T-cell (primary cell): ENCODE measurements at places on chromosomes 6 and 20. TPM values are rescaled to one million over a fixed set of nuclear protein-coding genes. Genes with fewer than 3 reads are reported as not detected.

DNA sequence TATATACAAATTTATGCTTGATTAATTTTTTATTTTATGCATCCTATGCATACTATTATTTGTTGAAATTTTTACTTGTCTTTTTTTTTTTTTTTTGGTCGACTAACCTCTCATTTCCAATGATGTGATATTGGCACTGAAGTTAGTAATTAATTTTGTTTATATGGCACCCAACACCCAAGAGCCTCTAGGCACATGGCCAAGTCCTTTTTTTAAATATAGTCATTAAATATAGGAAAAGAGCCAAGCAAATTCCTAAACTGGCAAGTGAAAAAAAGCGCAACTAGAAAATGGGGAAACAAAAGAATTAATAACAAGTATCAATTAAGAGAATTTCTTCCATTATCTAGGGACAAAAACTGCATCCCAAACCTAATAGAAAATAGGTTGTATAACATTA lies 85.5 kb upstream of the HS3ST5 start:
- no peak for DNase-seq
- no peaks in the 10 kb centered on the region for H3K27me3 ChIP-seq
- H3K36me3 ChIP-seq, result no peaks in the 10 kb centered on the region
- H3K4me1 ChIP-seq, result no peaks in the 10 kb centered on the region

- no peaks in the 10 kb centered on the region for H3K27me3 ChIP-seq
- H3K27ac ChIP-seq, result no peak overlapping the region
- H3K4me3 ChIP-seq, result no peak overlapping the region
- no peaks in the 10 kb centered on the region for H3K4me1 ChIP-seq
Observed at GRCh38 chr20:7930343-7930742, 9.9 kb downstream of the HAO1 start.

HEY2 gene
- not detected for total RNA-seq

ATP6V1G2 gene
- total RNA-seq, result 3.4 TPM

DNA sequence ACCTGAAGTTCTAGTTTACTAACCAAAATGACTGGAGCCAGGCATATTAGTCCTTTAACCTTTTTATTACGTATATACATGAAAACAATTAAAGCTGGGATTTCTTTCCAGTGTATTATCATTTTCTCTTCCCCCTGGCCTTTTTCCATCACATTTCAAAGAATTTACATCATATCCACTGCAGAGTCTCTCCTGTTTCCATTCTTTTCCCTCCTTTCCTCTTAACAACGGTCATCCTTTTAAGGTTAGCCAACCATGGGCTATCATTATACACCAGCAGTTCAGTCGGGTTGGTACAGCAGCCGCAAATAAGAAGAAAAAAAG lies 104.6 kb downstream of the TFAP2A start:
- H3K36me3 ChIP-seq, result no peaks in the 10 kb centered on the region
- H3K4me1 ChIP-seq, result no peaks in the 10 kb centered on the region
- no peak overlapping the region for H3K4me3 ChIP-seq

DNA sequence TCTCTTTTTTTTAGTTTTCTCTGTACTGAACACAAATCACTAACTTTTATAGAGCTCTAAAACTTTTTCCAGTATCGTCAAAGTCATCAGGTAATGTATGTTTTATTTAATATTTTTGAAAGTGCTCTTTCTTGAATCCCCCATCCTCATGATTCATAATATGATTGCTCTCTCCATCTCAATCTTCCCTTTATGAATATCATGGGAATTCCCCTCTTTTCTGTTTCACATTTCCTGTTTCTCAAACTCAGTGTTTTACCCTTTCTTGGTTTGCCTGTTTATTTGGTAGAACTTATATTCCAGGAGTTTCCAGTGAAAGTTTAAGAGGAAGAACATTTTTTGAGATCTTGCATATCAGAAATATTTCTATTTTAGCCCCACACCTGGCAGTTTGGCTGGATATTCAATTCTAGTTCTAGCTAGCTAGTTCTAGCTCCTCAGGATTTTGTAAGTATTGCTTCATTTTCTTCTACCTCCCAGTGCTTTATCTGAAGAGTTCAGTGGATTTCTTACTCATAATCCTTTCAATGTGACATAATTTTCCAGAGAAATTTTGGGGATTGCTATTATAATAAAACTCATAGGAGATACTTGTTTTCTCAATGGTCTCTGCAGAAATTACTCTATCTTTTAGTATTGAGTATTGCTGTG lies 6.1 kb upstream of the C6orf58 start:
- no peak for DNase-seq
- no peaks in the 10 kb centered on the region for H3K4me1 ChIP-seq
- no peak overlapping the region for H3K4me3 ChIP-seq
- H3K36me3 ChIP-seq, result no peaks in the 10 kb centered on the region
- no peaks in the 10 kb centered on the region for H3K27me3 ChIP-seq

ID4 gene
- not detected for total RNA-seq

GRCh38 chr6:135390458-135390857 lies 107.1 kb downstream of the AHI1 start:
- no peak for DNase-seq
- no peak overlapping the region for H3K27ac ChIP-seq
- no peaks in the 10 kb centered on the region for H3K4me1 ChIP-seq
- H3K36me3 ChIP-seq, result no peaks in the 10 kb centered on the region
- H3K27me3 ChIP-seq, result no peaks in the 10 kb centered on the region

- H3K4me3 ChIP-seq, result no peak overlapping the region
- no peak for DNase-seq
- no peaks in the 10 kb centered on the region for H3K36me3 ChIP-seq
Observed at GRCh38 chr6:93820465-93821082, 401.2 kb upstream of the EPHA7 start.

DNA sequence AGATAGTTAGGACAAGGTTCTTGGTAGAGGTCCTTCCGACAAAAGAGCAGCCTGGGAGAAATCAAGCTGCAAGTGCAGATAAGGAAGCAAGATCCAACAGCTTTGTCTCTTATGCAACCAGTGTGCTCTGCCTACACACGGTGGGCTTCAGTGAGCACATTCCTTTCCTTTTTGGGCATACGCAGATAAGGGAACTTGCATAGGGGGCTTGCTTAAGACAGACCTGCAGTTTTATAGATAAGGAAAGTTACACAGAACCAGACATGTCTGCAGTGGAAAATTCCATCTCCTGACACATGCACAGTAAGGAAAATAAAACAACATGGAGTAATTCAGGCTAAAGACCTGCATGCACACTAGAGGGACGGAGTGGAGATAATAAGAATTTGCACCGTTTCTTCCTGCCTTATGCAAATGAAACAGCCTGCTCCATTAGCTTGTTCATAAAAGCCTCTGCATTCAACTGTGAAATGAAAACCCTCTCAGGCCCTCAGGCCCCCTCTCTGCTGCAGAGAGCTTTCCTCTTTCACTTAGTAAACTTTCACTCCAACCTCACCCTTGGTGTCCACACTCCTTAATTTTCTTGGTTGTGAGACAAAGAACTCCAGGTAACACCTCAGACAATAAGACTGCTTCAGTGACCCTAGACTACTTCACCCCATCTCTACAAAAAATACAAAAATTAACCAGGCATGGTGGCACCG lies 97.5 kb upstream of the MYLIP start:
- no peaks in the 10 kb centered on the region for H3K36me3 ChIP-seq
- H3K27me3 ChIP-seq, result no peaks in the 10 kb centered on the region
- no peaks in the 10 kb centered on the region for H3K4me1 ChIP-seq
- no peak overlapping the region for H3K4me3 ChIP-seq

GRCh38 chr6:150732765-150733539 lies 132.6 kb upstream of the MTHFD1L start:
- no peaks in the 10 kb centered on the region for H3K4me1 ChIP-seq
- H3K36me3 ChIP-seq, result no peaks in the 10 kb centered on the region
- H3K27ac ChIP-seq, result no peak overlapping the region
- H3K27me3 ChIP-seq, result no peaks in the 10 kb centered on the region
- DNase-seq, result no peak

GRCh38 chr6:18214003-18214402 lies 50.3 kb downstream of the DEK start:
- H3K27me3 ChIP-seq, result no peaks in the 10 kb centered on the region
- DNase-seq, result no peak
- H3K4me3 ChIP-seq, result no peak overlapping the region

PLN gene
- total RNA-seq, result not detected

DNA sequence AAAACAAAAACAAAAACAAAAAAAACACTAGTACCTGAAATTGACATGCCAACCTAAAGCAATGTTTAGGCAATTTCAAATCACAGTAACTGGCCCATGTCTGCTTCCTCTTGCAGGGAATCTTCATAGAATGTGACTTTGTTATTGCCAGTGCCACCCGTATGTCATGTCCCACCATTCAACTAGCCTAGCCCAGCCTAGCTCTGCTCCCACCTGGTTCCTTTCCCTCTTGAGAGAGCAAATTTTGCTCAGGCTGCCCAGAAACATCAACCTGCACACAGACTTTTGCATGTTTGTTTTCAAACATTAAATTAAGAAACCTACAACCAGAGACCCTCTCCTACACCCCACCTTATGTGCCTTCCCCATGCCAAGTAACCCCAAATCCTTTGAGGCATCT lies 124.8 kb upstream of the SLC2A12 start:
- no peak for DNase-seq
- H3K4me1 ChIP-seq, result peaks cover 41% of the 10 kb centered on the region
- H3K27ac ChIP-seq, result peak overlapping the region; percentile 88
- no peaks in the 10 kb centered on the region for H3K27me3 ChIP-seq
- H3K36me3 ChIP-seq, result no peaks in the 10 kb centered on the region

DNA sequence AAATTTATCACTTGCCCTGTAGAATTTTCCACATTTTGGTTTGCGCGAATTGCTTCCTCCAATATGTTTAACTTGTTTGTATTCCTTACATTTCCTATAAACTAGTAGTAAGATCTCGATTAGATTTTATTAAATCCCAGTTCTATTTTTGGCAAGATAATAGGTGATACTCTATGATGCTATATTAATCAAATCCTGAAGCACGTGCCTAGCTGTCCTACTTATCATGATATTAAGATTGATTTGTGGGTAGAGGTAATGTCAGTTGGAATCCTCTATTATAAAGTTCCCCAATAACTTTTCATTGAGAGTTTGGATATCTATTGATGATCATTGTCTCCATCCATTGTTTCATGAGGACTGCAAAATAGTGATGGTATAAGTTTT lies 82.8 kb upstream of the RIPOR2 start:
- peaks cover 17% of the 10 kb centered on the region for H3K4me1 ChIP-seq
- no peak for DNase-seq
- no peaks in the 10 kb centered on the region for H3K27me3 ChIP-seq
- no peak overlapping the region for H3K27ac ChIP-seq
- peaks cover under 1% of the 10 kb centered on the region for H3K36me3 ChIP-seq

NHSL1 gene
- 0.63 TPM for total RNA-seq

DNA sequence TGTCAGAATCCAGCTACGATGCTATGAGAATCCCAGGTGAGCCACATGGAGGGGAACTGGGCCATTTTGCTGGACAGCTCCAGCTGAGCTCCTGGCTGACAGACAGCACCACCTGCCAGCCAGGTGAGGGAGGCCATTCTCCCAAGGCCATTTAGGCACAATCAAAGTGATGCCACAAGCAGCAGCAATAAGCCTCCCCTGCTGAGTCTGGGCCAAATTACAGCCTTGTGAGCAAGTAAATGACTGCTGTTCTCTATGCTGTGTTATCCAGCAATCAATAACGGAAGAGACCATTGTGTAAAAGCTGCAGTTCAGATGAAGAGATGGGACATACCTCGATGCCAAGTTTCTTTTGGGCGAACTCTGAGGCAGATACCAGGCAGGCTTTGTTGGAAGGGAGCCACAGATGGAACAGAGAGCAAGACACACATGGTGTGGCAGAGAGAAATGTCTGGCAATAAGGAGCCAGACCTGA lies 14.0 kb upstream of the SCGN start:
- no peak overlapping the region for H3K27ac ChIP-seq
- no peak overlapping the region for H3K4me3 ChIP-seq
- no peak for DNase-seq
- H3K36me3 ChIP-seq, result no peaks in the 10 kb centered on the region

DNA sequence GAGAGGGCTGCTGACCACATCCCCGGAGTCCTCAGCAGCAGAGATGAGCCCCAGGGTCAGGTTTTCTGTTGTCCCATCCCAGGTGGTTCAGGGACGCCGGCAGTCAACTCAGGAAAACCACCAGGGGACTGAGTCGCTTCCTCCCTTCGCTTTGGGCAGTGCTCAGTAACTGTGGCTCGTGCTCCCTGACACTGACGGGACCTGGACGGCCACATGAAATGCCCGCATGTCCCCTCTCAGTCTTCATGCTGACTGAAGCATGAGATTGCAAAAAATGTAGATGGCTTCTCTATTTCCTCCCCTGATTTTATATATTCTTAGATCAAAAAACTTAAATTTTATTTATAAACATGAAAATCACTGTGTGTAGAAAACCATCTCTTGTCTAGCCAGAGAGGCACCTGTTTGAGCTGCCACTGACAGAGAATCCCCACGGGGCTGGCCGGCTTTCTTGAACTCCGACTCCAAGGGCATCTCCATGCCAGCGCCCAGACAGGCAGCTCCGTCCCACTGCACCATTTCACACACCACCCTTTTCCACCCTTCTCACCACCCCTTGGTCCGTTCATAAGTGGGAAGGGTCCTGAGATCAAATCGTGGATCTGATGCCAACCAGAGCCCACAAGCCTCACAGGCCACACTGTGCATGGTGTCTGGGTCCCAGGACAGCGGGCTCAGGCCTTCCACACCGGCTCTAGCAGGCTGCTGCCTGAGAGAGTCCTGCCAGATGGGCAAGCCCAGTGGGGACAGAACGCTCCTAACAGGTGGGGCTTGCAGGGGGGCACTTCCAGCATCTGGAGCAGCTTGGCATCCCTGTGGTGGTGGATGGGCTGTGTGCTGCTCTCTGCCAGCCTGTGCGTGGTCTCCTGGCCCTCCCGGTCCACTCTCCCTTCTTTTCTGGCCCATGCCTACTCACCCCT lies 98.2 kb downstream of the SMOC2 start:
- H3K36me3 ChIP-seq, result no peaks in the 10 kb centered on the region
- H3K27ac ChIP-seq, result no peak overlapping the region
- DNase-seq, result no peak
- H3K27me3 ChIP-seq, result peaks cover 26% of the 10 kb centered on the region

DNA sequence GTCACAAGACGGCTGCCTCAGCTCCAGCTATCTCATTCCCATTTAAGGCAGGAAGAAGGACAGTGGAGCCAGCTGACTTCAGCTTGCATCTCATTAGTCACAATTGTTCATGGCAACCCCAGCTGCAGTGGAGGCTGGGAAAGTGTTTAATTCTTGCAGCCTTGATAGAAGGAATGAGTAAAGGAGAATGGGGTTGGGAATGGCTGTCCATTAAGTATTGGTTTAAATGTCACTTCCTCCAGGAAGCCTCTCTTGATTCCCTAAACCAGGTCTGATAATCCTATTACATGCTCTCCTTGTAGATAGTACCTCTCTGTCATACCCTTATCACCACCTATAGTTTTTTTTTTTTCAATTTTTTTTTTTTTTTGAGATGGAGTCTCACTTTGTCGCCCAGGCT lies 166.4 kb downstream of the TFAP2C start:
- H3K27me3 ChIP-seq, result peaks cover 8% of the 10 kb centered on the region
- H3K4me1 ChIP-seq, result no peaks in the 10 kb centered on the region
- H3K36me3 ChIP-seq, result no peaks in the 10 kb centered on the region

CNBD2 gene
- 7.4 TPM for total RNA-seq

DNA sequence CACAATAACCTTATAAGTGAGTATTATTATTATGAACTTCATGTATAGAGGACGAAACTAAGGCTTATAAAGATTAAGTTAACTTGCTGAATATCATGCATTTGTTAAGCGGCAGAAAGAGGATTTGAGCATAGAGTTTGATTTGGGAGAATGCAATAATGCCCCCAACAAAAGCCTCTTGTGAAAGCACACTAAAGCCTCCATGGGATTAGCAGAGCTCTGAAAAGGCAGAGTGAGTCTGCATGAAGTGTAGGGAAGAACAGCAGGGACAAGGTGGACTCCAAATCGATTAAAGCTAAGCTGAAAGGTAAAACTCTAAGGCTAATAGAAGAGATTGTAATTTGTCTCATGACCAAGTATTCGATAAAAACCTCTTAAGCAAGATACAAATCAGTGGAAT lies 100.3 kb downstream of the SH3BGRL2 start:
- H3K27me3 ChIP-seq, result no peaks in the 10 kb centered on the region
- no peaks in the 10 kb centered on the region for H3K36me3 ChIP-seq
- no peak overlapping the region for H3K4me3 ChIP-seq
- no peak for DNase-seq
